Neural crest cell (in vitro differentiated cells): ENCODE measurements at places on chromosomes 2 and 18.

- no peak for DNase-seq
Observed at GRCh38 chr2:15819562-15820256, 120.6 kb upstream of the MYCN start.

GRCh38 chr2:10355471-10356438 lies 53.1 kb downstream of the HPCAL1 start:
- DNase-seq, result no peak

GRCh38 chr2:212032536-212033219 lies 505.9 kb downstream of the ERBB4 start:
- DNase-seq, result no peak

DNA sequence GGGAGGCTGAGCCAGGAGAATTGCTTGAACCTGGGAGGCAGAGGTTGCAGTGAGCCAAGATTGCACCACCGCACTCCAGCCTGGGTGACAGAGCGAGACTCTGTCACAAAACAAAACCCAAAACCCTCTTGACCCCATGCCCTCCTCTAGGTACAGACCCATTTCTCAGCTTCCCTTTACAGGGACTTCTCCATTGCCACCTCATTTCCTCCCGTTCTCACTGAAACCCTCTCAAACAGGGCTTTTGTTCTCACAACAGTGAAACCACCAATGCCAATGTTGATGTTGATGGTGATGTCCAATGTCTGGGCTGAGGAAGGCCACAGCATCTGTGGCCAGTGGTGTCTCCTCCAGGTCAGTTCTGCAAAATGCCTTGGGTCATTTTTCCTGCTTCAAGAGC lies 69.0 kb upstream of the ZCCHC2 start:
- DNase-seq, result no peak

GRCh38 chr18:76412010-76412817 lies 82.8 kb downstream of the ZNF516 start:
- DNase-seq, result no peak

DNA sequence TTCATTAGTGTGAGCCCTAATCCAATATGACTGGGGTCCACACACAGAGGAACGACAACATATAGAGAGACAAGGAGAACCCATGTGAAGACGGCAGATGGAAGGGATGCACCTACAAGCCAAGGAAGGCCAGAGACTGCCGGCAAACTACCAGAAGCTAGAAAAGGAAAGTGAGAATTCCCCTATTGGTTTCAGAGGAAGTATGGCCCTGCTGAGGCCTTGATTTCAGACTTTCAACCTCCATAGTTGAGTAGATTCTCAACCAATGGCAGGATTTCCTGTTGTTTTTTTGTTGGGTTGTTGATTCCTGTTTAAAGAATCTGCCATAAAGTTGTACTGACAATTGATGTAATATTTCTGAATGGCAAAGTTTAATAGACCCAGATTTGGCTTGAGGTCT lies 241.5 kb downstream of the SATB2 start:
- no peak for DNase-seq

GRCh38 chr2:9423922-9424272 lies 443 bp downstream of the CPSF3 start:
- DNase-seq, result no peak

- DNase-seq, result no peak
Observed at GRCh38 chr2:159103411-159103810, 135.0 kb downstream of the TANC1 start.

DNA sequence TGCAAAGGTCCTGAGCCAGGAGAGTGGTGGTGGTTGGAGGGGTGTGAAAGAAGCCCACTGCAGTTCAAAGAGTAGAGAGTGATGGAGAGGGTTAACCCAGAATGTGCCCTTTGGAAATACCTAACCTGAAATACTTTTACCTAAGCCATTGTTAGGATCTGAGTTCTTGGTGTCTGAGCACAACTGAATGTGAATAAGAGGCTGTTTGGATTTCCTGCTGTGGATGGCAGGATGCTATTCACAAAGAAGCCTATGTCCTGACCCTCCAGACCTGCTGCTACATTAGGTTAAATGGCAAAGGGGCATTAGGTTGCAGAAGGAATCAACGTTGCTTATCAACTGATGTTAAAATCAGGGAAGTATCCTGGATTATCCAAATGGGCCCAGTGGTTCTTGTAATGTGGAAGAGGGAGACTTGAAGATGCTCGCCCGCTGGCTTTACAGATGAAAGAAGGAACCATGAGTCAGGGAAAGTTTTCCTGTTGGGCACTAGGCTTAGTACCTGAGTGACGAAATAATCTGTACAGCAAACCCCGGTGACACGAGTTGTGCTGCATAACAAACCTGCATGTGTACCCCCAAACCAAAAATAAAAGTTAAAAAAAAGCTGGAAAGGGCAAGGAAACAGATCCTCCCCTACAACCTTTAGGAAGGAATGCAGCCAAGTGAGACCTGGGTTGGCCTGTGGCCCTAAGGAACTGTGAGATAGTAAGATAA lies 27.2 kb downstream of the ITGA6 start:
- no peak for DNase-seq

DNA sequence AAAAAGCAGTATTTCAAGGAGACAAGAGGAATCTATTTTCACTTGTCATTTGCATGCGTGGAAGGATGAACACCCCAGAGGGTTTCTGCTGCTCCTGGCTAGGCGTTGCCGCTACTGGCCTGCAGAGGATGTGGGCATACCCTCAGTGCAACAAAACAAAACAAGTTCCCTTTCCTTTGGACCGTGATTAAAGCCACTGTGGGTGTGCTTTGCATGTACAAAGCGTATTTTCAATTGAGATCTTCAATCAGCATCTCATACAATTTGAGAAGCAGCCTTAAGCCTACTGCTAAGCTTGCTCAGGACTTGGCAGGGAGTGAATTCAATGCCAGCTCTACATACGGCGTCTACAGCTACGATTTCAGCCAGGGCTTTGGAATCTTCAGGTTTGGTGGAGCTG lies 298.4 kb downstream of the LPIN1 start:
- DNase-seq, result no peak

DNA sequence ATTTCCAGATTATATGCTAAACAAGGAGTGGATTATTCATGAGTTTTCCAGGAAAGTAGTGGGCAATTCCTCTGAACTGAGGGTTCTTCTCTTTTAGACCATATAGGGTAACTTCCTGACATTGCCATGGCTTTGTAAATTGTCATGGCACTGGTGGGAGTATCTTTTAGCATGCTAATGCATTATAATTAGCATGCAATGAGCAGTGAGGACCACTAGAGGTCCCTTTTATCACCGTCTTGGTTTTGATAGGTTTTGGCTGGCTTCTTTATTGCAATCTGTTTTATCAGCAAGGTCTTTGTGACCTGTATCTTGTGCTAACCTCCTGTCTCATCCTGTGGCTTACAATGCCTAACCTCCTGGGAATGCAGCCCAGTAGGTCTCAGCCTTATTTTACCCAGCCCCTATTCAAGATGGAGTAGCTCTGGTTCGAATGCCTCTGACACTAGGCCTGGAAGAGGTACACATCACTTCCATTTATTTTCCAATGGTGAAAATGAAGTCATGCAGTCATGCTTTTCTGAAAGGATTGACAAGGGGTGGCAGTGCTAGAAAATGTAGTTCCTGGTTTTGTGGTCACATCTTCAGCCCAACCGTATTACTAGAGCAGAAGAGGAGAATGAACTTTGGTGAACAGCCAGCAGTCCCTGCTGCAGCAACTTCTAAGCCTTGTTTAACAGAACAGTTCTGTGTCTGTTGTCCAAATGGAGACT lies 26.6 kb upstream of the ITGA4 start:
- no peak for DNase-seq

- no peak for DNase-seq
Observed at GRCh38 chr2:207660994-207661393, 35.8 kb upstream of the METTL21A start.

- no peak for DNase-seq
Observed at GRCh38 chr2:6828299-6828584, 37.5 kb downstream of the CMPK2 start.

- no peak for DNase-seq
Observed at GRCh38 chr2:193561054-193561453, 1366.3 kb upstream of the TMEFF2 start.

- DNase-seq, result no peak
Observed at GRCh38 chr2:235538981-235539380, 45.1 kb downstream of the AGAP1 start.

GRCh38 chr2:150621526-150622213 lies 134.2 kb upstream of the RND3 start:
- DNase-seq, result no peak

GRCh38 chr2:217248312-217248935 lies 388.6 kb upstream of the TNP1 start:
- DNase-seq, result no peak

DNA sequence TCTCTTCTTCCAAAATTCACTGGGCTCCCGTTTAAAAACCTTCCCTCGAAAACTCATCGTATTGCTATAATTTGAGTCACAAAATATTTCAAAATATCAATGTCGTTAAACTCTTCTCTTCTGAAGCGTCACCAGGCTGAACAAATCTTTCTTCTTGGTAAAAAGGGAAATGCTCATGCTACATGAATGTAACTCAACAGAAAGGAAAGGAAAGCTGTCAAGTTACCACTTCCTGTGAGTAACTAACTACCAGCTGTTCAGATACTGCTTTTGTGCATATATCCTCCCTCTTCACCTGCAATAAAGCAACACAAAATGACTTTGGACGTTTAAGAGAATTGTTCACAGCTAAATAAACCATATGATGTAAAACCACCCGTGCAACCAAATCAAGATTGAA lies 95.4 kb downstream of the DOCK10 start:
- DNase-seq, result no peak

DNA sequence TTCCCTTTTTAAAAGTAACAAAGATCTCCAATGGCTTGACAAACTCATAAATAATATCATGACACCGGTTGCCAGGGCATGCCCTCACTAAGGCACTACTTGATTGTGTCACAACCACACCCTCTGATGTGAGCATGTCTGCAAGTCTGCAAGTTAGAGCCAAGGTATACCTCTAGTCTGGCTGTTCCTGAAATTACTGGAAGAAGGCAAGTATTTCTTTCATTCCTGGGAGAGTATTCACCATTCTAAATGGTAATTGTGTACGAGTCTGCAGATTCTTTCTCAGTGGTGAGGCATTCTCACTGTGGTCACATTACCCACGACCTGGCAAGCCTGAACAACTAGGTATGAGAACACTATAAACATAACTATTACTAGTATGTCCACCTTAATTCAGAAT lies 25.7 kb upstream of the RNU4ATAC start:
- no peak for DNase-seq

DNA sequence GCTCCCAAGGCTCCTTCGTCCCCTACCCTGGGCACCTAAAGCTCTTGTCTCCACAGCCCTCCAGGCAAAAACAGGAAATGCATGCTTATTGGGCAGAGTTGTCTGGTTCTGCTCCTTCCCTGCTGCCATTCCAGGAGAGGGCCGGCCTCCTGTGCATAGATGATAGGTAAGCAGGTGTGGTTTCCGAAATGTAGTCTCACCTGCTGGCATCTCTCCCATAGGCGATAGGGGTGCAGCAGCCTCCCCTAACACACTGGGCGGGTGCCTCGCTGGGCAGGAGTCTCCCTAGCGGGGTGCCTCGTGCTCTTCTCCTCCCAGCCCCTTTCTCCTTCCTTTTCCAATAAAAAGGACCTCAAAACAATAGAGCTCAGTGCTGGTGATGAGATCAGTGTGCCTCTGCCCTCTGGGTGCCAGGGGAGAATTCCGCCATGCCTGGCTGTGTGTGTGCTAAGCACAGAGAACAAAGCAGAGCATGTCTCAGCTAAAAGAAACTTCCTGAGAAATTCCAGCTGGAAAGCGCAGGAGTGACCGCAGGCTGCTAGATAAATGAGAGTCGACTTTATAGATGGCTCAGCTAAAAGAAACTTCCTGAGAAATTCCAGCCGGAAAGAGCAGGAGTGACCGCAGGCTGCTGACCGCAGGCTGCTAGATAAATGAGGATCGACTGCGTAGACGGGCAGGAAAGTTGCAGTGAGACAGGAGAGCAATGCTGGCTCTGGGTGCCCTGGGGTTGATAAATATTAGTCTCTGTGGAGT lies 11.3 kb upstream of the PXDN start:
- DNase-seq, result no peak

DNA sequence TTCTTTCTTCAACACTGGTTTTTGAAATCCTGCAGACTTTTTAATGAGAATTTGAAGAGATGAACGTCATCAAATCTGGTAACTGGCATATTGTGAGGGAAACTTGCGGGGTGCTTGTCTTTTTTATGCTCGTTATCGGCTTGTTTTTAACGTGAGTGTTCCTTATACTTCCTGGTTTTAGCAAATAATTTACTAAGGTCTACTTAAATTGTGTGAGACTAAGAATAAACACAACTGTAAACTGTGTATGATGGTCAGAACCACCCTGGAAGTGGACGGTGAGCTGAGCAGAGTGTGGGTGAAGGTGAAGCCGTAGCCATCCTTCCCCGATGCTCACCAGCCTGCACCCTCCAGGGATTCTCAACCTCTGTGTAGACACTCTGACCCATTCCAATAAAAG lies 82.3 kb upstream of the CDC42EP3 start:
- no peak for DNase-seq

DNA sequence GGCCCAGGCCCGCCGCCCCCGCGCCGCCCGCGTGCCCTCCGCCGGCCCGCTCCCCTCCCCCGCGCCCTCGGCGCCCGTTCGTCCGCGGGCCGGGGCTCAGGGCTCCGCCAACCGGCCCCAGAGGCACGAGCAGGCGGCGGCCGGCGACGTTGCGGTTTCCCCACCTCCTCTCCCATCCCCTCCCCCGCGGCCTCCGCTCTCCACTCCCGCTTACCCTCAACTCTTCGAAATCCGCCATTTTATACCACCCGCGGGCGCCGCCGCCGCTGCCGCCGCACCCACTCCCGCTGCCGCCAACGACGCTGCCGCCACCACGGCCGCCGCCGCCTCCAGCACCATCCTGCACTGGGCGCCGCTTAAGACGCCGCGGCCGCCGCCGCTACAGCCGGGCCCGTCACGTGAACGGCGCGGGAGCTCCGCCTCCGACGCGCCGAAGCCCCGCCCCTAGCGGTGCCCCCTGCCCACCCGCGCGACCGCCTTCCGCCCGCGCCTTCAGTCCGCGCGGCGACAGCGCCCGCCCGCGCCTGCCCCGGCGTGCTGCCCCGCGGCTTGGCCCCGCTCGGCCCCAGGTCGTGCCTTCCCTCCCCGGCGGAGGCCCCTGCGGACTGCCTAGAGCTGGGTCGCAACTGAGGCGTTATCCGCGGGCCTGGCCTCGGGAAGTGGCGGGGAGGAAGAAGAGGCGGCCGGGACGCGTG lies at the start of the genes KATNAL2 and PIAS2:
TSS of gene KATNAL2 (plus strand) at position 495 of the 695 bp plus-strand sequence. CDS start 29,271 bp downstream, outside the sequence.
TSS of gene PIAS2 (minus strand) at position 400 of the 695 bp plus-strand sequence. CDS start at position 238, 162 bp downstream.
- DNase-seq, result peak; percentile 69

- DNase-seq, result no peak
Observed at GRCh38 chr18:48079885-48080284, 149.4 kb upstream of the SMAD2 start.

GRCh38 chr2:5720426-5720825 lies 28.2 kb downstream of the SOX11 start:
- DNase-seq, result no peak

DNA sequence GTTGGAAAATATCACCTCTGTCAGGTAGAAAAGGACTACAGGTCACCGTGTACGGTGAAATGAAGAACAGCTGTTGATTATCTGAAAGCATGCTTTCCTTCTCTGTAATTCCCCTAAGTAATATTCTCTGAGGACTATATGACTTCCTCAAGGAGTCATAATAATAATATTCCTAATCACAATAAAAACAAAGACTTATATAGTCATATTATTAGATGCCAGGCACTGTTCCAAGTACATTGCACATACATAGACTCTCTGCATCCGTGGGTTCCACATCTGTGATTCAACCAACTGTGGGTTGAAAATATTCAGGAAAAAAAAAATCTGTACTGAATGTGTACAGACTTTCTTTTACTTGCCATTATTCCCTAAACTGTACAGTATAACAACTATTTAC lies 512.4 kb upstream of the ID2 start:
- DNase-seq, result no peak

GRCh38 chr2:220962556-220962955 lies 609.5 kb downstream of the EPHA4 start:
- no peak for DNase-seq
